Stimulated activated CD4-positive, alpha-beta T cell treated with anti-CD3 and anti-CD28 coated beads, Interleukin-15, amount 100 ng/mL, for 24 hours (primary cell): ENCODE measurements at places on chromosomes 13 and 19.

- DNase-seq: no peak
Observed at GRCh38 chr13:35797991-35798390, 321.5 kb upstream of the MAB21L1 start.

GRCh38 chr13:105365831-105366230, 1169.6 kb downstream of the EFNB2 start:
- DNase-seq: no peak

DNA sequence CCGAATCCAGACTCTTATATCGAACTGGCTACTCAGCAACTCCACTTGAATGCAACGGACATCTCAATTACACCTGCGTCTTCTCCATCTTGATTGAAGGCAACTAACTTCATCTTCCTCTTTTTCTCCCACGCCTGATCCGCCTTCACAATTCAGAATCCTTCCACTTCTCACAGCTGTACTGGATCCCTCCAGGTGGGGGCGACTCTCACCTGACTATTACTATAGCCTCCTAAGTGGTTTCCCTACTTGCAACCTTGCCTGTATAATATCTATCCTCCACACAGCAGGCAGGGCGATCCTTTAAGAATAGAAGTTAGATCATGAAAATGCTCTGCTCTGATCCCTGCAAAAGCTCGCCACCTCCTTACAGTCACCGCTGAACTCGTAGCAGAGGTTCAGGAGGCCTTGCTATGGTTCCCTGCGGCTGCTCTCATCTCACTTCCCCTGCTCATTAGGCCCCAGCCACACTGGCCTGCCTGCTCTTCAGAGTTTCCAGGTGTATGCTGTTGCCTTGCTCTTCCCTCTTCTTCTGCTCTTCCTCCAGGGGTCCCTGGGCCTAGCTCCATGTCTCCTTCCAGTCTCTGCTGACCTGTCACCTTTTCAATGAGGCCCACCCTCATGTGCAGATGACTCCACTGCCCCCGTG, 31.9 kb downstream of the RFXAP start:
- DNase-seq: peak; percentile 27

- DNase-seq: no peak
Observed at GRCh38 chr13:87207280-87208003, 463.7 kb upstream of the SLITRK5 start.

- no peak for DNase-seq
Observed at GRCh38 chr13:98650396-98651107, 73.6 kb upstream of the STK24 start.

GRCh38 chr19:5895409-5895808, 8.2 kb downstream of the NDUFA11 start:
- DNase-seq: no peak

GRCh38 chr13:49022472-49023144, 46.9 kb downstream of the FNDC3A start:
- no peak for DNase-seq

DNA sequence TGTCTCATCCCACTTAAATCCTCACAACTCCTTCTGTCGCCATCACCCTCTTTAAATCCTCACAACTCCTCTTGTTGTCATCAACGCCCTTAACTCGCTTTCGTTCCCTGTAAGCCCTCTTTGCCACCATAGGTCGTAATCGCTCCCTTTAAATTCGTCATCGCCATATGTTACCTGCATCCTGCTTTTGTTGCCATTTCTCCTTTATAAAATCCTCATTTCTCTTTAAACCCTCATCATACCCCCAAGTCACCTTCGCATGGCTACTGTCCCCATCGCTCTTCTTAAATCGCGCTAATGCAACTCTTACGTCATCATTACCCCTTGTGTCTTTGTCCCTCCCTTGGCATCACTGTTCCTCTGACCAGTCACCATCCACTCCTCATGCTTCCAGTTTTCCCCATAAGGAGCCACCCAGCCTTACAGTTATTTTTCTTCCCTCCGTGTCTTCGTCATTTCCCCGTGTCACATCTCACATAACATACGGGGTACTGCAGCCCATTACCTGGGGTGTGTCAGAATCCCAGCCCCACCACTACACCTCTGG, 539 bp downstream of the PLD3 start:
- DNase-seq: peak; percentile 3

DNA sequence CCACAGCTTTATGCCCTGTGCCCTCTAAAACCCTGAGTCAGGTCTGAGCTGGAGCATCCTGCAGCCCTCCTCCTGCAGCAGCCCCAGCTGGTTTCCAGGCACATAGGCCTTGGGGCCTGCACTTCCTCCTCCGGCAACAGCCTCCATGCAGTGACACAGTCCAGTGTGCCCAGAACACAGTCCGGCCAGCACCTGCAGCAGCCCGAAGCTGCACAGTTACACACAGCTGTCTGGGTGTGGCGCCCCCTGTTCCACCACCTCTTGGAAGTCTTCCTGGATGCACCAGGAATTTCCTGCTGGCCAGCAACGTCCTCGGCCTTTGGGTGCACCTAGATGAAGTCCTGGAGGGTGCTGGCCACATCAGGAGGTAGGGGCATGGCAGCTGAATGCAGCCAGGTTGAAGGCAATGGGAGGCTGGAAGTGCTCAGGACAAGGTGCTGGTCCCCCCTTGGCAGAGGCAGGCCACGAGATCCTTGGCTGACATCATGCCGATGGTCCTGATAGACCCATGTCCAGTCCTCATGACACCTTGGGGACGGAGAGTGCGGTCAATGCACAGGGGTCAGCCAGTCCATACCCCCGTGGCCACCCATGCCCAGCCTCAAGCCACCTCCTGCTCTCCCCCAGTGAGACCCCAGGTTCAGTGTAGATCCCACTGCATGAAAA, 27.1 kb upstream of the PARP4 start:
- no peak for DNase-seq

- DNase-seq: no peak
Observed at GRCh38 chr13:29081036-29081435, 260.9 kb downstream of the MTUS2 start.

- DNase-seq: no peak
Observed at GRCh38 chr13:98054301-98054700, 88.6 kb upstream of the FARP1 start.

DNA sequence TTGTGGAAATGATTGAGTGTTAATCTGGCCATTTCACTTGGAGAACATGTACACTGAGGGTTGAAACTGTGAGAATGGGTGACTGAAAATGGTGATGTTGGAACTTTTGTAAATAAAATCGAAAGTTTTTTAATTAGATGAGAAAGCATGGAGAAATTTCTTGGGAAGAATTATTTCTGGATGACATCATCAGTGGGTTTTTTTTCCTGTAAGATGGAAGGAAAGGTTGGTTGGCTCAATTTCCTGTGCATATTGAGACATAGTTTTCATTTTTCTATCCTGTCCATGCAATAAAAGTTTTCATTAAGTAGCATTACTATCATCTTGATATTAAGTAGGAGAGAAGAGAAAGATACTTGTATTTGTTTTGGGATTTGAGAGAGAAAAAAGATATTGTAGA, 120.6 kb upstream of the HTR2A start:
- no peak for DNase-seq
